GM04504 (cell line): ENCODE measurements at places on chromosomes 6 and 20.

GRCh38 chr6:82693094-82693493 lies 329.5 kb downstream of the TPBG start:
- DNase-seq = no peak

DNA sequence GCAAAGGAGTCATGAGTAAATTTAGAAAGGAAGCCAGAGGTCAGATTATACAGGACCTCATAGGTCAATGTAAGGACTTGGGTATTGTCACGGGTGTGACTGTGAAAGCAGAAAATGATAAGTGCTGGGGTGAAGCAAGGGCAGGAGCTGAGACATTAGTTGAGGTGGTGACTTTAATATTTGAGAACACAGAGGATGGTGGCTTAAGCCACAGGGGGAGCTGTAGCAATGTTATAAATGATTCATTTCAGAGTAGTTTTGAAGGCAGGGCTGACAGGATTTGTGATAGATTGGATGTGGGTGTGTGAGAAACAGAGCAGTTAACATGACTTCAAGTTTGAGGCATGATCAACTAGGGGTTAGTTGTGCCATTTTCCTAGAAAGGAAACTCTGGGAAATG lies 659.9 kb downstream of the EPM2A start:
- DNase-seq = no peak

GRCh38 chr6:113671421-113671820 lies 185.7 kb upstream of the MARCKS start:
- DNase-seq = no peak

GRCh38 chr6:106513808-106514582 lies 115.3 kb downstream of the RTN4IP1 start:
- peak; percentile 67 for DNase-seq

- no peak for DNase-seq
These were observed 1.9 kb upstream of the SLC35D3 start for GRCh38 chr6:136920216-136920615.

GRCh38 chr20:4813863-4814695 lies 92.4 kb downstream of the PRND start:
- DNase-seq = no peak

DNA sequence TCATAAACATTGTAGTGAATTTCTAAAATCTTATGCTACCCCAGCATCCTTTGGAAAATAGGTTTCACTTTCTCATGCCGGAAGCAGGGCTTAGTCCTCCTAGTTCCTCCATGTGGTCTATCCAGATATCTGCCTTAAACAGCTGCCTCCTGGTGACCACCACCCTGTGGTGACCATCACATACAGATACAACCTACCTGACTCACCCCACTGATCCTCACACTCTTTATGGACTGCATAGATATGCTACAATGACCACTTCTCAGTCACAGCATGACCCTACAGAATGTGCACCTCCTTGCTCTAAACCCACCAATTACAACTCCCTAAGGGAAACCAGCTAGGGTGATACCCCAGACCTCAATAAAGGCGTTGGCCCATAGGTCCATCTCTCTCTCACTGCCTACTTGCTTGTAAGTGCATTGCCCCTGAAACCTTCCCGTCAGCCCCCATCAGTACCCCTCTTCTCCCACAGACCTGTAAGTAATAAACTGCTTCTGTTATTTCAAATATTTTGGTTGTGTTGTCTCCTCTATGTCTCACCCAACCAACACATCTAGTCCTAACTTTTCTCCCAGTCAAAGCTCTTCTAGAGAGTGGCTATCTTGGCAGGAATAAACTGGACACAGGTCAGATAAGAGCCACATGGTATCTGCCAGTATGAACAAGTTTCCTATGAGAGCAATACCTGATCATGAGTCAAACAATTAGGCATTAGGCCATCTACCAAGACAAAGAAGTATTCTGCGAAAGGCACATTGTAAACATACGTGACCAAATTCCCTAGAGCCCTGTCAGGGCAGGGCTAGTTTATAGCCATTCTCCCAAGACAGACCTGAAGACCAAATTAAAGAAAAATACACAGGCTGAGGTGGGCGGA lies 39.4 kb upstream of the PLEKHG1 start:
- DNase-seq = no peak

GRCh38 chr20:6238421-6238820 lies 115.6 kb upstream of the FERMT1 start:
- no peak for DNase-seq

DNA sequence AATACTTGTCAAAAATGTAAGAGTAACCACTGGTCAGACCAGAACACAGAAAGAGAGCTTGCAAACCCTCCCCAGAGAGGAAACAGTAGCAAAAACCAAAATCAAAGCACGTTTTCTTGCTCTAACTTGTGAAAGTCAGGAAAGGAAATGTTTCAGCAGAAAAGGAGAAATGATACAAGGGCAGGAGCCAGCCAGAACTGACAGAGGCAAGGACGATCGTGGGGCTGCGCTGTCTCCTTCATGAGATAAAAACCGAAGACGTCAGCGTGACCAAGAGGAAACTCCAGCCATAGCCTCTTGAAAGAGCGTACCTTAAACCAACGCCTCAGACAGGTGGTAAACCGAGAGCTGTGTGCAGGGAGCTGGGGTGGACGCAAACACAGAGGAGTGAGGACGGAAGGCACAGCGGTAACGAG lies 27.5 kb downstream of the LAMA5 start:
- no peak for DNase-seq

- no peak for DNase-seq
These were observed 218.2 kb downstream of the OR2B2 start for GRCh38 chr6:27693766-27694546.

GRCh38 chr20:37869334-37869861 lies 33.5 kb upstream of the VSTM2L start:
- no peak for DNase-seq

DNA sequence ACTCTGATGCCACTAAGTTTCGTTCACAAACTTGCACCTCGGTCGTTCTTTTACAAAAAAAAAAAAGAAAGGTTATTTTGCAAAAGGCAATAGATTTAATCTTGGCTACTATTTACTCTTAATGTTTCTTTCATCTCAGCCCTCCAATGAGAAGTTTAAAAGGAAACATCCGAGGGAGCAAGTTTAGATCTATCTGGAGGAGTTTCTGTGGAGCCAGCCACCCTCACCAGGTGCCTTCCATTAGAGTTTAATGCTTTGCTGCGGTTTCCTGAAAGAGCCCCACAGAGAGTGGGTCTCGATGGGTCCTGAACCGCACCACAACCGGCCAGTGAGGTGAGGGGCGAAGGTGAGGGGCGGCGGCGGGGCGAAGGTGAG lies 632 bp downstream of the PRKN start:
- no peak for DNase-seq

- DNase-seq = no peak
These were observed 33.3 kb upstream of the SOX4 start for GRCh38 chr6:21560249-21560648.

GRCh38 chr6:112325444-112325843 lies 21.7 kb upstream of the RFPL4B start:
- no peak for DNase-seq

DNA sequence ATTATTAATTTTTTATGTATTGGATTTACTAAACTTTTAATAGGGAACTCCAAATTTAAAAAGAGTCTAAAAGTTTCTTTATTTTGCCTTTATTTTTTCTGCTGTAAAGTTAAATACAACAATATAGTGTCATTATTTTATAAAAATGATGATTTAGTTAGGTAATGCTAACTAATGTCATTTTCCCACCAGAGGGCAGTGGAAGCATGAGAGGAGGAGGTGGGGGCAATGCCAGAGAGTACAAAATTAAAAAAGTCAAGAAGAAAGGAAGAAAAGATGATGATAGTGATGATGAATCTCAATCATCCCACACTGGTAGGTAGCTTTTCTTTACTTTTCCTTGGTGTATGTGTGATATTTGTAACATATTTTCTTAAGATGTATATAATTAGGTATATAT lies 20.2 kb upstream of the FHL5 start:
- no peak for DNase-seq

DNA sequence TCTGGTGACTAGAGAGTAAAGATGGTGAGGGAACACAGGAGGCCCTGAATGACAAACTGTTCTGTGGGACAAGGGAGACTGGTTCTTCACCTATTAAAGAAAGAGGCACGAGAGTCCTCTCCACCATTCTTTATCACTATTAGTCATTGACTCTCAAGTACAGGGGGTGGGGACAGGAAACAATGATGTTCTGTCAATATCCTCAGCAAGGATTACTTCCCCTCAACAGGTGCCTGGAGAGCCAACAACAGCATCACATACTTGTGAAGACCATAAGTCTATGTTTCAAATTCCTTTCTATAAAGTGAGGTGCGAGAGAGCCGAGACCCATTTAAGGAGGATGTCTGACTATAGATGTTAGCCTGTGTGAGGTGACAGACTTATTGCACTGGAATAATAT lies 72.4 kb upstream of the TBC1D7 start:
- DNase-seq = no peak

GRCh38 chr20:33561692-33562601 lies 72.1 kb downstream of the CBFA2T2 start:
- peak; percentile 95 for DNase-seq

DNA sequence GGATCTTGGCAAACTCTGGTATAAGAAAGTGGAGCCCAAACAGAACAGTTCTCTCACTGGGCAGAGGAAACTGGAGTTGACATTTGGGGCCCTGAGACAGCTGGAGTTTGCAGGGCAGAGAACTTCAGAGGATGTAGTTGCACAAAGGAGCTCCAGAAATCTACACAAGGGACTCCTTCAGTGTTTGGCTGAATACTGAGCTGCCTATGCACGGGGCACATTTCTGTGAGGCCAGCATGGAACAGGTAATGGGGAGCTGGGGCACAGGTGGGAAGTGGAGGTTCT lies 169.3 kb downstream of the ANKRD60 start:
- DNase-seq = no peak

- no peak for DNase-seq
These were observed 56.3 kb downstream of the AKAP7 start for GRCh38 chr6:131191590-131191989.
